ENCODE measurements at places on chromosomes 6 and 20.

DNA sequence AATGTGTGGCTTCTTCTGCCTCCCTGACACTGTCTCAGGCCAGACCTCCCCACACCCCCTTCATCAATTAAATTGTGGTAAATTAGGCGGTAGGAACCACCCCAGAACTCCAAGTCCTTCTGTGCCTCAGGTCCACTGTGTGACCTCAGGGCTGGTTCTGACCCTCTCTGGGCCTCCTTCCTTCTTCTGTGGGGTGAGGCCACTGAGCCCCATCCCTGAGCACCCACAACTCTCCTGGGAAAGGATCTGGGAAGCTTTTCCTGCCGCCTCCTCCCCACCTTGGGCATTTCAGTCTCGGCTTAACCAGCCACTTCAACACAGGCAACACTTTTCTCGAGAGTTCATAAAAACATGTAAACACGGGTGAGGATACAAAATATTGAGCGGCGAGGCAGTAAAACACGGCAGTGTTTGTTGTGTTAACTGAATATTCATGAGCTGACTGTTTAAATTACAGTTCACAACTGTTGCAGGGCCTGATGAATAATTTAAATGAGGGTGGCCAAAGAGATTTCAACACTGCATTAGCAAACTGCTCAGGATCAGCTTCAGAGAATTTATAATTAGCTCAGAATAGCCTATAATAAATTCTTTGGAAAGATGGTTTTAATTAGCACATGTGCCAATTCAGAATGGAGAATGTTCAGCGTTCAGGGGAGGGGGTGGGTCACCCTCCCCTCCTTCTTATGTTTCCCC is 112.1 kb downstream of the TOX2 start:
- no peak for DNase-seq

GRCh38 chr6:138440758-138441357 is 36.8 kb downstream of the HEBP2 start:
- no peak for DNase-seq

DNA sequence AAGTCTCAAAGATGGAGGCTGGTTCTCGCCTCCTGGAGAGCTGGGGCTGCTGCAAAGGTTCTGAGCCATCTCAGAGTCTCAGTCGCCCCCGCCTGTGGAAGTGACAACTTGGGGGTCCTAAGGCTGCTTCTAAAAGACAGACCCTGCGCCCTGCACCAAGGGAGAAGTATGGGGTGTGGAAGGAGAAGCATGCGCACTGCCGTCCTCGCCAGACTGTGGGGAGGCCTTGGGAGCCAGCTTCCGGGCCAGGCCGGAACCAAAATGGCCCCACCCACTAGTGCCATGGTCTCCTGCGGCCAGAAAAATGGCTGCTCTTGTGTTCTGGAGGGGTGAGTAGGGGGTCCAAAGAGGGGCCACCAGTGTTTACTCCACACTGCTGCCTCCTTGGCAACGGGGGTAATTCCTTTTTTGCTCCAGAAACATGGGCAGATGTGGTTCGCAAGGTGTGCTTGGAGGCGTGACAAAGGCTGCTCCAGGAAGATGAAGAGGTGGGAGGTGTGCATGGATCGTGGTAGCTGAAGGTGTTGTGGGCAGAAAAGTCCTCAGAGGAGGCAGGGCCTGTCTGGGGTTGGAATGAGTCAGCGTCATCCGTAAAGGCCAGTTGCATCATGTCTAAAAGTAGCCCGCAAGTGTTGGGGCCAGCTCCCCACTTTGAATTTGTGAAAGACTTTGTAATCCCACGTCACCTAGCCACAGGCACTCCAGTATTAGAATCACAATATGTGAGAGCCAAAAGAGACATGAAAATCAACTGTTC is 329.8 kb upstream of the SOX4 start:
- no peak for DNase-seq

- DNase-seq: no peak
These were observed 49.7 kb upstream of the GPR31 start for GRCh38 chr6:167207527-167207926.

- DNase-seq: no peak
These were observed 12.5 kb downstream of the PRDM1 start for GRCh38 chr6:106098383-106099234.

DNA sequence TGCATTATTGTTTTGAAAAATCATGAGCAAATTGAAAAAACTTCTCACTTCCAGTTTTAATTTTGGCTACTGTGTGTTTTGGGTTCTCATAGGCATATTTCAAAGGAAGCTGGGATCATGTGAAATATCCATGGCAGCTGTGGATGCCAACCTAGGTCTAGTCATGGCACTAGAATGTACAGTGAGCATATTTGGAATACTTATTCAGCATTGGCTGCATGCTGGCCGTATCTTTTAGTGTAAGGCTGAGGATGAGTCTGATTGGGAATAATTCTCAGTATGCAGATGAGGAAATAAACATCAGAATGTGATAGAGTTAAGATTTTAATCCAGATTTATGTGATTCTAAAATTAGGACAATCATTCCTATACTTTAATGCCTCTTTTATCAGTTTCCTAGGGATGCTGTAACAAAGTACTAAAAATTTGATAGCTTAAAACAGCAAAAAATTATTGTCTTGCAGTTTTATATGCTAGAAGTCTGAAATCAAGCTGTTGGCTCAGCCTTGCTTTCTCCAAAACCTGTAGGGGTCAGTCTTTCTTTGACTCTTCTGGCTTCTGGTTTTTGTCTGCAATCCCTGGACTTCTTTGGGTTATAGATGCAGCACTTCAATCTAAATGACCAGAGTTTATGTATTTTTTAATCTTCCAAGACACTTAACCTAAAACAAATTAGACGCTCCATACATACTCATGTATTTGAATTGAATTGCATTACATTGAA is 37.7 kb upstream of the DEFB112 start:
- no peak for DNase-seq

DNA sequence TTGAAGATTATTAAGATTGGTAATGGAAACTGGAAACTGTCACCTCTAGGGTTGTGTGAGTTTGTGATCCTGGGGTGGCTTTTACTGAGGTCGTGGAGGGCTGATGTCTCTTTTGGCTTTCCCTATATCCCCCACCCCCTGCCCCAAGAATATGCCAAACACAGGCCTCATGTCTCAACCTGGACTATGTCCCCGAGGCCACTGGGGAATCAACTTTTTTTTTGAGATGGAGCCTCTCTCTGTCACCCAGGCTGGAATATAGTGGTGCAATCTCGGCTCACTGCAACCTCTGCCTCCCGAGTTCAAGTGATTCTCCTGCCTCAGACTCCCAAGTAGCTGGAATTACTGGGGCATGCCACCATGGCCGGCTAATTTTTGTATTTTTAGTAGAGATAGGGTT is 83.3 kb upstream of the RALGAPA2 start:
- no peak for DNase-seq

- no peak for DNase-seq
These were observed 73.9 kb downstream of the BANF2 start for GRCh38 chr20:17773619-17774018.

- peak; percentile 84 for DNase-seq
These were observed 167.6 kb upstream of the CST7 start for GRCh38 chr20:24781418-24781980.

GRCh38 chr6:87099472-87099871 is 4.6 kb upstream of the CGA start:
- no peak for DNase-seq

- DNase-seq: no peak
These were observed 22.2 kb upstream of the SNRPB2 start for GRCh38 chr20:16707674-16708073.

DNA sequence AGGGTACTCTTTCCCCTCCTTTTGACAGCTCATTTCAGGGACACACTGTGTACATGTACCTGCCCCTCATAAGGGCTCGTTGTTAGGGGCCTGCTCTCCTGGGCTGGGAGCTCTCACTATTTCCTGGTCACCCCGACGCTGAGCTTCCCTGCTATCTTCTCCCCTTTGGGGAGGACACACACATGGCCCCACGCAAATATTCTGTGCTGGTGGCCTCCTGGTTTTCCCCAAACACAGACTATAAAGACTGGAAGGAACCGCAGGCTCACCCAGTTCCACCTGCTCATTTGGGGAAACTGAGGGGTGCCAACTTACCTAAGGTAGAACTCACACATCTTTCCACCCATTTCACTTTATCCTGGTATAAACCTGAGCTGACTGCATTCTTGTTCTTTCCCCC is 301.4 kb upstream of the SUPT3H start:
- DNase-seq: no peak

DNA sequence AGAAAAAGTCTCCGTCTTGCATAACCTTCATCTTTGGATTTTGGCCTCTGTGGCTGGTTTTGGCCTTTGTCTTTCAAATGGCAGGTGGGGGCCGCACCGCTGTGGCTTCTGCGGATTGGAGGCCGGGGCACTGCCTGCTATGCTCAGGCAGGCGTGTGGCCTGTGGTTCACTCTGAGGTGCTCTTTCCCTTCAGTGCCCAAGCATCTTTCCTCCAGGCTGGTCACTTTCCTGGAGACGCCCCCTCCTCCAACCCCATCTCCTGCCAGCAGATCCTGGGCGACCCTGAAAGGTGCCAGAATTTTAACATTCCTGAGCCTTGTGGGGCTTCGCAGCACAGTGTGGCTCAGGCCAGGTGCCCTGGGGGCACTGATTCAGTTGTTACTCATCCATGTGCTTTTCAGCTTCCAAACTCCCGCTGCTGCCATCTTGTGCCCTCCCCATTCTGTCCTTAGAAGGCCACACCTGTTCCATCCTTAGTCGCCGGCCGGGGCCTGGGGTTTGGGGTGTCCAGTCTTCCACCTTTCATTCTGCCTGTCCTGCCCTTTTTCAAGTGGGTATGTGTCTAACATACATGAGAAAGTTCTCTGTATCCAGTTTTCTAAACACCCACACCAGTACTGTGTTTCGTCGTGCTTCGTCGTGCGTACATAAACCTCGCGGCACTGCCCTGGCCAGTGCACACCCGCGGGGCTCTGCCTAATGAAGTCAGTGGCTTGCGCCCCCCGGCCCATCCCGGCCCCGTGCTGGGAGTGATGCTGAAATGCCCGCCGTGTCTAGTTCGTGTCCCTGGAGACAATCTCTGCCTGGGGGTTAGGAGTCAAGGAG is 12.1 kb downstream of the SS18L1 start:
- no peak for DNase-seq

GRCh38 chr6:2877057-2877882 is 25.8 kb downstream of the SERPINB9 start:
- DNase-seq: no peak

- DNase-seq: no peak
These were observed at the start of gene SYTL3 for GRCh38 chr6:158649289-158650143. SYTL3 (plus strand) TSS chr6:158650054; CDS start chr6:158663269, 13,215 bp downstream.
